ENCODE measurements at places on chromosomes 6 and 20.

DNA sequence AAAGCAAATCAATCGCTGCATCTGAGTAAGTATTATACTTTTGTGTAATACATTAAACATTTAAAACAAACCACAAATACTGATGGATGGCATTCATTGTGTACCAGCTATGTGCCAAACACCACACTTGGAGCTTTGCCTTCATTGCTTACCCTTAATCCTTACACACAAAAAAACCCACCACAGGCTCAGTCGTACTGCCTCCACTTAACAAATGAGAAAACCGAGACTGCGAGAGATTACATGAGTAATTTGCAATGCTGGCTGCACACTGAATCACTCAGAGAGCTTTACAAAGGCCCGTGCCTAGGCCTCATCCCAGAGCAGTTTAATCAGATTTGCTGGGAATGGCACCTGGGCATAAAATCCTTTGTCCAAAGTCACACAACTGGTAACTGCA lies 130.5 kb downstream of the EDN1 start:
- DNase-seq = no peak

- no peak for DNase-seq
These were observed 10.5 kb upstream of the FAM83C start for GRCh38 chr20:35302421-35303335.

DNA sequence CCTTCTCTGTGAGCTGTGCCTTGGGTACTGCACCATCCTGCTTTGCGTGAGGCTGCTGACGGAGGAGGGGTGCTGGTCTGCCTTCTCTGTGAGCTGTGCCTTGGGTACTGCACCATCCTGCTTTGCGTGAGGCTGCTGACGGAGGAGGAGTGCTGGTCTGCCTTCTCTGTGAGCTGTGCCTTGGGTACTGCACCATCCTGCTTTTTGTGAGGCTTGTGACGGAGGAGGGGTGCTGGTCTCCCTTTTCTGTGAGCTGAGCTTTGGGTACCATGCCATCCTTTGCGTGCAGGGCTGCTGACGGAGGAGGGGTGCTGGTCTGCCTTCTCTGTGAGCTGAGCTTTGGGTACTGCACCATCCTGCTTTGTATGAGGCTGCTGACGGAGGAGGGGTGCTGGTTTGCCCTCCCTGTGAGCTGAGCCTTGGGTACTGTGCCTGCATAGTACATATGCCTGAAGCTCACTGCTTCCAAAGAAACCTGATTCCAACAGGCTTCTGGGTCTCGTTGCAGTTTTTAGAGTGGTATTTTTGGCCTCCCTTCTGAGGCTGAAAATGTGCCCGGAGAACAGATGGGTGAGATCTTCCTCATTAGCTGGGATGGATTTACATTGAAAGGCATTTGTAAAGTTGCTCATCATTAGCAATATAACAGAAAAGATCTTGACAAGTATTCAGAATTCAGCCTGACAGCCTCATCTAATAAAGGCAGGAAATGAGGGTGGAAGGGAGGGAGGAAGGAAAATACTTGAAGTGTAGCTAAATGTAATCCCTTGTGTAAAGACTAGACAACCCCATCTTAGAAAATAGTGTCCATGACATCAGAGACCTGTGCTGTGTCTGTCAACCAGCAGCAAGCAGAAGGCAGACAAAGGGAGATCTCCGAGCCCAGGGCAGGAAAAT lies 46.8 kb upstream of the UNC93A start:
- no peak for DNase-seq

- no peak for DNase-seq
These were observed 127.5 kb upstream of the ESR1 start for GRCh38 chr6:151679941-151680340.

DNA sequence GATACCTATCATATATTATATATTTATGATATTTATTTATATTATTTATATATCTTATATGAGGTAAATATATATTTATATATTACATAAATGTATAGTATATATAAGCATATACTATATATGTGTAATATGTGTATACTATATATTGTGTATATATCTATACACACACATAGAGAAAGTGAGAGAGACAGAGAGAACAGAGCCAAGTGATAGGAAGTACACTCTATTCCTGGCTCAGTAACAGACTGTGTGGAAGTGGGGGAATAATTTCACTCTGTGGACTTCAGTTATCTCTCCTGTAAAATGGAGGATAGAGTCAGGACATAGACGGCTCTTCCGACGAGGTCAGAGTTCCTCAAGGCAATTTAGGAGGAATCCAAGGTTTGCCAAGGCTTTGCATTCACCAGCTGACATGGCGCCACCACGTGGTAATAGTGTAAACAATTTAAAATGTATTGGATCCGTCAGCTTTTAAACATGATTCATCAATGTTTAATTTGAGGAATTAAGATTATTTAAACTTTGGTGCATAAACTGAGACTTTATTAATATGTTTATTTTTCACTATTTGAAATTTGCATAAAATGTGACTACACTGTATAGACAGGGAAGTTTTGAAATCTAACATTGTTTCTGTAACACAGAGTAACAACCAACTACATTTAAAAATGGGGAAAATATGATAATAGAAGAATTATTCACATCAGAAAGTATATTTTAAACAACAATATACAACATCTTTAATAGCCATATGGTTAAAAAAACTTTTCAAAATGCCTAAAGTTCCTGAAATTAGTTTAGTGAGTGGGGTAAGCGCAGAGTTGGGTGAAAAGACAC lies 75.4 kb upstream of the TMEM244 start:
- DNase-seq = peak; percentile 47

GRCh38 chr6:72553531-72554511 lies 68.0 kb upstream of the KCNQ5 start:
- no peak for DNase-seq

- DNase-seq = no peak
These were observed 6.9 kb upstream of the BIRC7 start for GRCh38 chr20:63228806-63229205.

- DNase-seq = no peak
These were observed 51.7 kb downstream of the CPXM1 start for GRCh38 chr20:2748551-2749342.

GRCh38 chr6:5855787-5856470 lies 150.8 kb downstream of the NRN1 start:
- DNase-seq = no peak

GRCh38 chr20:4120921-4121321 lies 105.6 kb upstream of the RNF24 start:
- DNase-seq = no peak

- DNase-seq = no peak
These were observed 195.2 kb downstream of the BACH2 start for GRCh38 chr6:90101403-90101802.

GRCh38 chr6:139944131-139944530 lies 569.7 kb upstream of the CITED2 start:
- no peak for DNase-seq

DNA sequence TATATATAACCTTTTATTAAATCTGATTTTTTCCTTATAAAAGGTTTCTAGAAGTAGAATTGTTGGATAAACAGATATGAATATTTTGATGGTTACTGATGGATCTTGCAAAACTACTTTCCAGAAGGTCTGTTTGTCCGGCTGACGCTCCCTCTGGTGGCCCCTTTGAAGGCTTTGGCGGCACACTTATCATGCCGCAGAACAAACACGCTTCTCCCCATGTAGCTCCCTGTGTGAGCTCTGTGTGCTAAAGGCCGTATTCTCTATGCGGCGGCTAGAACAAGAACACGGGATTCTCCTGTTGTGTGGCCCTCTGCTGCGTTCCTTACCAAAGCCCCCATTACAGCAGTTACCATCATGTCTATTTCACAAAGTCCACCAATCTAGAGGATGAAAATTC lies 30.0 kb downstream of the PPP1R3G start:
- DNase-seq = no peak

- no peak for DNase-seq
These were observed 22.2 kb upstream of the FOXC1 start for GRCh38 chr6:1587546-1587945.

DNA sequence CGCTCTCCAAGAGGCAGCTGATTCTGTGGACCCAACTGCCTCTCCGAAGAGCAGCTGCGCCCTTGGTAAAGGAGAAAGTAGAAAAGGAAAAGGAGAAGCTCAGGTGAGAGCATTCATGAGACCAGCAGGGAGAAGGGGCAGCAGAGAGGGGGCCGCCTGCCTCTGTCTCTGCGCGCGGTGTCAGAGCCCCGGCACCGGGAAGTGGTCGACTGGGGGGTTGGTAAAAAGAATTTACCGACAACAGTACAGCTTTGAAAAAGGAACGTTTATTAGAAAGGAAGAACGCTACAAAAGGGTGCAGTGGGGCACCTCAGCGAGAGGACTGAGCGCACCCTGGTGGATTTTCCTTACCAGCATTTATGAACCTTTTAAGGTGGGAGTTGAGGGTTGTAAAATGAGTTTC lies 61.9 kb downstream of the GPR6 start:
- peak; percentile 46 for DNase-seq

DNA sequence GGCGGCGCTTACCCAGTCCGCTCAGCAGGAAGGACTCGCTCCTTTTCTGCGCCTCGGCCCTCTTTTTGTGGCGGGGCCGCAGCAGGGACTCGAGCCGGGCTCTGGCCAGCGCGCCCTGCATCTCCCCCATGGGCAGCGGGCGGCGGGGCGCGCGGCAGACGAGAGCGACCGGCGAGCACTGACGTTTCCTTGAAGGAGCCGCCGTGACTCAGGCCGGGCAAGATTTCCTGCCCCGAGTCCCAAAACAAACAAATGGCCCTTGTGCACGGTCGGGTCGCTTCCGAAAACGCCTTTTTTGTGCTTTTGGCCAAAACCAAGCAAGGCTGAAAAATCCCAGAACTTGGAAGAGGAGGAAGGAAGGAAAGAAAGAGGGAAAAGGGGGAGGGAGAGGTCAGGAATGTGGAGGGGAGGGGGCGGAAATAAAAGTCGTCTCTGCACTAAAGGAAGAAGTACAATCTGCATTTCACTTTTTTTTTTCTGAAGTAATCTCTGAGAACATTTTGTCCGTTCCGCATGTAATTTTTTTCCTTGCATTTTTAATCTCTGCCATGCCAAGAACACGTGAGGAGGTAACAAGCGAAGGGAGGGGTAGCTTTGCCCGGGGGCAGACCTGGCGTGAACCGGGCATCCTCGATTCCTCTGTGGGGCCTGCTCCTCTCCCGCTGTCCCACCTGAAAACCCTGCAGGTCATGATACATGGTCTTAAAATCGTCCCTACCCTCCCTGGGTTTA lies 123.3 kb upstream of the SLC2A12 start:
- peak; percentile 36 for DNase-seq

- no peak for DNase-seq
These were observed 135.3 kb downstream of the LINC00237 start for GRCh38 chr20:20970841-20971240.

DNA sequence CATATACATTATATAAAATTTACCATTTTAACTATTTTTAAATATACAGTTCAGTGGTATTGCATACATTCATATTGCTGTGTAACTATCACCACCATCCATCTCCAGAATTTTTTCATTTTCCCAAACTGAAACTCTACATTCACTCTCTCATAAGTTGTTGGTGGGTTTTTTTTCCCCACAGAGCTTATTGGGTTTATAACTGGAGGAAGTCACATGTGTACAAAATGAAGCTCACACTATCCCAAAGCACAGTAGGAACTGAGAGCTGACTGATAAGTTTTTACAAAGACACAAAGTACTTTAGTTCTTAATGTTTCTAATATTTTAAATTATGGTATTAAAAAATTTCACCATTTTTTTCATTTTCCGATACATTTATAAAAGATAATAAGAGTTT lies 78.8 kb upstream of the TNFAIP3 start:
- no peak for DNase-seq

DNA sequence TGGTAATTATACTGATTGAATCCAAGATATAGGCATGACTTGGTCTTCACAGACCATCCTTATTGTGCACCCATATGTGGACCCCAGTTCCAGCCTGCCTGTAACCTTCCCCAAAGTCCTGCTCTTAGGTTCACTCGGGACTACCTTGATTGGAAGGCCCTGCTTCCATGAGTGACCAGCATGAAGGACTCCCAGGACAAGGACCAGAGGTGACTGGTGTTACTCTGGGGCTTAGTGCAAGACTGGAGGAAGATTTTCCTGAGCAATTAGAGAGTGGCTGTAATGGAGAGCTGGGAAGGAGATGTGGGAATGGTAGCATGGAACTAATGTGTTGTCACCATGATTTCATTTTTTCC lies 15.1 kb downstream of the BRD2 start:
- no peak for DNase-seq

GRCh38 chr20:50920997-50921396 lies 10.2 kb downstream of the ADNP start:
- DNase-seq = no peak

GRCh38 chr6:123632641-123633040 lies 4.1 kb downstream of the TRDN start:
- DNase-seq = no peak

DNA sequence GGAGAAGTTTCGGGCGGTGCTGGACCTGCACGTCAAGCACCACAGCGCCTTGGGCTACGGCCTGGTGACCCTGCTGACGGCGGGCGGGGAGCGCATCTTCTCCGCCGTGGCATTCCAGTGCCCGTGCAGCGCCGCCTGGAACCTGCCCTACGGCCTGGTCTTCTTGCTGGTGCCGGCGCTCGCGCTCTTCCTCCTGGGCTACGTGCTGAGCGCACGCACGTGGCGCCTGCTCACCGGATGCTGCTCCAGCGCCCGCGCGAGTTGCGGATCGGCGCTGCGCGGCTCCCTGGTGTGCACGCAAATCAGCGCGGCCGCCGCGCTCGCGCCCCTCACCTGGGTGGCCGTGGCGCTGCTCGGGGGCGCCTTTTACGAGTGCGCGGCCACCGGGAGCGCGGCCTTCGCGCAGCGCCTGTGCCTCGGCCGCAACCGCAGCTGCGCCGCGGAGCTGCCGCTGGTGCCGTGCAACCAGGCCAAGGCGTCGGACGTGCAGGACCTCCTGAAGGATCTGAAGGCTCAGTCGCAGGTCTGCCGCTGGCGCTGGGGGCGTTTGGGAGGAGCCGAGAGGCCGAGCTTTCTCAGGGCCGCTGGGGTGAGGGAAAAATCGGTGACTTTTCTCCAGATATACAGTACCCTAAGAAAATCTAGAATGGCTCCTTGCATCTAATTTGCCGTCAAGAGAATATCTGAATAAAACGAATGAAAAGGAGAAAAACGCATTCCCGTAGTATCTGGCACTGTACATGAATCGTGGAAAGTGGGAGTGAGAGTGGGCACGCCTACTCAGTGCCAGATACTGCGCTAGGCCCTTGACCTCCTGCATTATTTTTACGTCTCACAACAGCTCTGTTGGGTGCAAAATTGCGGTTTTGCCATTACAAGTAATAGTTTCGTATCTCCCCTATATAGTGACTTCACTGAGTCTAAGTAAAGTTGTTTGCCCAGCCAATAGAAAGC lies 1.0 kb downstream of the CALHM6 start:
- peak; percentile 38 for DNase-seq

DNA sequence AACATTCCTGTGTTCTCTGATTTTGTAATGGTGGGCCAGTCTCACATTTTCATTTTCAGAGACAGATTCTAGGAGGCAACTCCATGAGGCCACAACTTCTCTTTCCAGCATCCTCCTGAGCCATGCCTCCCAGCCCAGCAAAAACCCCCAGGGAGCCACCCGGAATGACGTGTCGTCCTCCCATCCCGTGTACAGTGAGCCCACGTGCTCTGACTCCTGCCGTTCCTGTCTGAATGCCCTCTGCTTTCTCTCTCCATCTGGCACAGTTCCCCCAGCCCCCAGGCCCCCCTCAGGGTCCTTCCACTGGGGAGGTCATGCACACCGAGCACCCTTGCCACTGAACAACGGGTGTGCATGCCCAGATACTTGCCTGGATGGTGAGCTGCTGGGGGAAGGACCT lies 38.0 kb downstream of the C20orf203 start:
- no peak for DNase-seq

Data from CD4-positive, alpha-beta T cell treated with Interleukin-6 at 100 ng/mL for 8 hours (primary cell).